ENCODE measurements at places on chromosomes 7 and 10.

GRCh38 chr7:4021413-4021812, 660.7 kb upstream of the FOXK1 start:
- no peak for DNase-seq

- DNase-seq, result no peak
Measured at GRCh38 chr10:866577-866941, 64.9 kb downstream of the LARP4B start.

DNA sequence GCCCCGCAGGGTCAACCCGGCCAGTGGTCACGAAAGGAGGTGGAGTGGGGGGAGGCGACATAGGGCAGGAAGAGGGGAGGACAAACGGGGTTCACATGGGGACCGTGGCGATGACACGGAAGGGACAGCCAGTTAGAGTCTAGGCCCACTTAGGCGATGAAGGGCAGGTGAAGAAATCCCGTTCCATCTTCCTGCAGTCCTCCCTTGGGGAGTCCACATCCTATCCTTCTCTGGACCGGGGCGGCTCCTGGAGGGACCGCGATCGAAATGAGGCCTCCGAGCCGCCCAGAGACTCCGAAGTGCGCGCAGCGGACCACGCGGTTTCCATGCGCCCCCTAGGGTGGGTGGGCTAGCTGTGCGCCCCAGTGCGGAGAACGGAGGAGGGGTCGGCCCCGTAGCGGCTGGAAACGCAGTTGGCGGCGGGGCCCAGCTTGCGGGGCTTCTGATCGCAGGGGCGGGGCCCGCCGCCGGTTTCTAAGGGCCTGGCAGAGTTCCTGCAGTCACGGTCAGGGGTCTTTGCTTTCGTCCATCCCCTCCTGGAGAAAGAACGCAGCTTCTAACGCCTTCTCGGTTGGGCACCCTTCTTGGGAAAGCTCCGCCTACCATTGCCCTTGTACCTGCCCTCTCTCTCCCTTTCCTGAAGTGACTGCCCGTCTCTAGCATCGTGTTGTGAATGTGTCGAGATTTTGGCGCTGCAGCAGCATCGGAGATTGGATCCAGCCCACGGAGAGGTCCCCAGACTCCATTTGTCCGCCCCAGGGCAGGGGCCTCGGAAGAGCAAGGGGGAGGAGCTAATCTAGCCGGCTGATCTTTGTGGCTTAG, 17.9 kb upstream of the TMEM225B start:
- peak; percentile 52 for DNase-seq

GRCh38 chr10:11742009-11742778, at the start of gene ECHDC3:
Gene ECHDC3, plus strand, starts transcription at chr10:11742382. Its CDS starts 195 bp downstream, at chr10:11742577.
- no peak for DNase-seq

DNA sequence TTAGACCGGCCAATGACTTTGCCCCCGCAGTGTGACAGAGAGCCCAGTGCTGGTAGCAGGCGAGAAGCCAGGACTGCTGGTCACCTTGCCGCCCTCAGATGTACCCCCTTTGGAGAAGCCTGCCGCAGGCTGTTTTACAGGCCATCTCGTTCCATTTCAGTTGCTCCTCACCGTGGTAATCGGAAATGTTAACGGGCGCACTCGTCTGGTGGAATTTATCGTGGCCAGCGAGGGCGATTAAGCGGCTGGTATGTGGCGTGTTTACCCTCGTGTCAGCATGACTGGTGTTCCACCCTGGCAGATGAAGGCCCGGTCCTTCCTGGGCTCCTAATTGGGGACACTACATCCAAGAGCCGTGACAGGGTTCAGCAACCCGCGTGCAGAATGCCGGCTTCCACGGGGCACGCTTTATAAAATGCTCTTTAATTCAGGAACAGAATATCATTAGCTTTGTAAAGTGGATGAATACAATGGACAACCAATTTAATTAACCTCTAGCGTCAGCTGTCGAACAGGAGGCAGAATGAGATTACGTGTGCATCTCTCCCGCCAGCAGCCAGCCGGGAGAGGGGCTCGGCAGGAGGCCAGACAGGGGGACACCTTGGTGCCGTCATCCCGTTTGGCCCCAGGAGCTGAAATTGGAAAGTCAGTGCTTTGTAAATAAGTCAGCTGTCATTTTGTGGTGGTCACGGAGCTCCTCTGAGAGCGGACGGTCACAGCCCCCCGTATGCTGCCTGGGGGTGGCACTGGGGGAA, 108.3 kb downstream of the NKX6-2 start:
- DNase-seq, result no peak

DNA sequence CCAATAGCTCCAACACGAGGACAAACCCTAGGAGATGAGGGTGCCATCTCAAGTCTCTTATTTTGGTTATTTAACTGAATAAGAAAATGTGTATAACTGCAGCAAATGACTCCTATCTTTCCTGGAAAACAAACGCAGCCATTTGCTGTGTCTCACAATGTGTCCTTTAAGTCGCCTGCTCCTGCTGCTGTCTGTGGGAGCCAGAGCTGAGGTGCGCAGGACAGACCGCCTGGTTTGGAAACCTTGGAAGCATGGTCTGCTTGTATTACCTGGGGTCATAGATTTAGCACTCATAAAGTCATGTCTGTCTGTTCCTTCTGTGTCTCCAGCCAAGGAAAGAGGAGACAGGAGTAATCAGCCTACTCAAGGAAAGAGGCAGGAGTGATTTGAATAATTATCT, 760.2 kb downstream of the GRID1 start:
- DNase-seq, result no peak

DNA sequence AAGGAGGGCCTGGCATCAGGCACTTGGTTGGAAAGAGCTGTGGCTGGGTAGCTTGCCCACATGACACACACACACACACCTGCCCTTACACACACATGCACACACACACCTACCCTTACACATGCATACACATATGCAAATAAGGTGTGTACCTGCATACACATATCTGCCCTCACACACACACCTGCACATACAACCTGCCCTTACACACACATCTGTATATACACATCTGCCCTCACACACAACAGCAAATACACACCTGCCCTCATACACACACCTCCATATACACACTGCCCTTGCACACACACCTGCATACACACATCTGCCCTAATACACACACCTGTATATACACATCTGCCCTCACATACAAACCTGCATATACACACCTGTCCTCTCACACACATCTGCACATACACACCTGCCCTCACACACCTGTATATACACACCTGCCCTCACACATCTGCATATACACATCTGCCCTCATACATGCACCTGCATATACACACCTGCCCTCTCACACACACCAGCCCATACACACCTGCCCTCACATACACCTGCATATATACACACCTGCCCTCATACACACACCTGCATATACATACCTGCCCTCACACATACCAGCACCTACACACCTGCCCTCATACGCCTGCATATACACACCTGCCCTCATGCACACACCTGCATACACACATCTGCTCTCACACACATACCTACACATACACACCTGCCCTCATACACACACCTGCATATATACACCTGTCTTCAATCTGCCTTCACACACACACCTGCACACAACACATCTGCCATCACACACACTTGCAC, 82.9 kb downstream of the GRID1 start:
- no peak for DNase-seq

- no peak for DNase-seq
Measured at GRCh38 chr7:79317728-79318127, 135.7 kb downstream of the MAGI2 start.

DNA sequence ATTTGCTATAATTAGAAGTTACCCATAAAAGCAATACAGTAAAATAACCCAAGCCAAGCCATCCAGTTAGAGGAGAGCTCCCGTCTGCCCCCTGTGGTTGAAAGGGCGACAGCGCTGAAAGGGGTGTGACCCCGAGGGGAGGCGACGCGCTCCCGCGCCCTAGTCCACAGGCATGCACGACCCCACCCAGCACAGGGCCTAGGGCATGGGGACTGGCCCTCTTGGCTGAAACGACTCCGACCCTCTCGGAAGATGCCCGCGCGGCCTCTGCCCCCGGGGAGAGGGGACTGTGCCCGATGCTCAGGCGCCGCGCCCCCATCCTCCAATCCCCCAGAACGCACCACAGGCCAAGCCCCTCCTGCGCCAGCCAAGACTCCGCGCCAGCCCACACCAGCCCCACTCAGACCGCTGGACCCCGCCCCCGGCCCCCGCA, 64.0 kb downstream of the CSGALNACT2 start:
- DNase-seq, result no peak

GRCh38 chr7:128019288-128019687, 11.9 kb downstream of the LRRC4 start:
- no peak for DNase-seq

- no peak for DNase-seq
Measured at GRCh38 chr7:93156884-93157283, 8.7 kb upstream of the SAMD9L start.

GRCh38 chr10:97353945-97354344, 19.4 kb upstream of the FRAT2 start:
- DNase-seq, result no peak

GRCh38 chr7:114158275-114158674, 239.5 kb upstream of the PPP1R3A start:
- no peak for DNase-seq

DNA sequence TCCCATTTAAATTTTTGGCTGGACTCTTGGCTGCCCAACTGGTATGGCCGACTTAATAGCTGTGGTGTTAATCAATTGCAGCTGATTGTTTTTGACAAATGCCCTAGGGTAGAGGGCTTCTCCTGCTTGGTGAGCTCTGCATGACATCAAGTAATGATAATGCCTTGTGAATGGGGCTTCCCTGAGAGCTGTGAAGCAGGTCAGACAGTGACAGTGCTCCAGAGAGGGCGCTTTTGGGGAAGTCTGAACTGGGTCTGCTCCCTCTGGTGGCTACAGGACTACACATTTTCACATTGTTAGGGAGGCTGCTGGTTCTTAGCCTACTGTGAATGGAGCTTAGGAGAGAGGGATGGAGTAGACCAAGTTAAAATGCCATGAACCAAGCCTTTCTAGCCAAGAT, 98.8 kb downstream of the SDK1 start:
- no peak for DNase-seq

DNA sequence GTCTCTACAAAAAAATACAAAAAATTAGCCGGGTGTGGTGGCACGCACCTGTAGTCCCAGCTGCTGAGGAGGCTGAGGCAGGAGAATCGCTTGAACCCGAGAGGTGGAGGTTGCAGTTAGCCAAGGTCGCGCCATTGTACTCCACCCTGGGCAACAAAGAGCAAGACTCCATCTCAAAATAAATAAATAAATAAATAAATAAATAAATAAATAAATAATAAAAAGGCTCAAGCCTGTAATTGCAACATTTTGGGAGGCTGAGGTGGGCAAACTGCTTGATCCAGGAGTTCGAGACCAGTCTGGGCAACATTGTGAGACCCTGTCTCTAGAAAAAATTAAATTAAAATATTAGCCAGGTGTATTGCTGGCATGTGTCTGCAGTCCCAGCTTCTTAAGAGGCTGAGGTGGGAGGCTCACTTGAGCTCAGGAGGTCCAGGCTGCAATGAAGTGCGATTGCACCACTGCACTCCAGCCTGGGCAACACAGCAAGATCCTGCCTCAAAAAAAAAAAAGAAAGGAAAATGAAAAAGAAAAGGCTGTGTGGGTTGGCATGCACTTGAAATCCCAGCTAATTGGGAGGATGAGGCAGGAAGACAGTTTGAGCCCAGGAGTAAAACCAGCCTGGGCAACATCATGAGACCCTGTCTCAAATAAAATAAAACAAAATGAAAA, 27.6 kb upstream of the SRGN start:
- no peak for DNase-seq

DNA sequence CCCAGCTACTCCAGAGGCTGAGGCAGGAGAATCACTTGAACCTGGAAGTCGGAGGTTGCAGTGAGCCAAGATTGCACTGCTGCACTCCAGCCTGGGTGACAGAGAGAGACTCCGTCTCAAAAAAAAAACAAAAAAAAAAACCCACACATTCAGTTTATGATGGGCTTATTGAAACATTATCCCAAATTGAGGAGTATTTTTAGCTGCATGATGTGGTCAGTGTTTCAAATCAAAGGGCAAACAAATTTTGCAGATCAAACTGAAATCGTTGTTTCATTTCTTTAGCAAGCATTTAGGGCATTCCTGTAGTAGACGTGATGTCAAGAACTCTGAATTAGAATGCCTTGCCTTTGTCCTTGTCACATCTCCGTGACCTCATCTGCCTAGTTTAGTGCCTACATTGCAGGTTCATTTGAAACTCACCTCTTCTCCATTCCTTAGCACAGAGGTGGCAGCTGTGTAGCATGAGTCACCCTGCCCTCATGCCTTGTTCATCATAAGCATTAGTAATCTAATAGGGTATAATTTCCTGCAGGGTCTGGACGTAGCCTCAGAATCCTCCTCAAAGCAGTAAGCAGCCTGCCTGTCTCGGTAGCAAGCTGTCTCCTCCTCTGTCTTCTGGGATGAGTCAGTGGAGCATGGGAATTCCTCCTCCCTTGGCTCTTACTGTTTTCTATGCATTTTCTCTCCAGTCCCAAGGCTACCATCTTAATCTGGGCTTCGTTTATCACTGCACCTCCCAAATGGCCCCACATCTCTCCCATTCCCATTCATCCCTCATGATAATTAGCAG, 73.8 kb downstream of the CUL1 start:
- DNase-seq, result no peak

DNA sequence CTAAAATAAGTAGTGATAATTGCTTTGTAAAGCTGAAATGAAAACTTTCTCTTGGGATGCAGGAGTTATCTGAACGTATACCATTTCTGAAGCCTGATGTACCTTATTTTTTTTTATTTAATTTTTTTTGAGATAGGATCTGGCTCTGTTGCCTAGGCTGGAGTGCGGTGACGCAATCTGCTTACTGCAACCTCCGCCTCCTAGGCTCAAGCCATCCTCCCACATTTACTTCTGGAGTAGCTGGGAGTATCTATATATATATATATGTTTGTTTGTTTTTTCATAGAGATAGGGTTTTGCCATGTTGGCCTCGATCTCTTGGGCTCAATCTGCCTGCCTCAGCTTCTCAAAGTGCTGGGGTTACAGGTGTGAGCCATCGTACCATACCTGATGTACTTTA, 2.4 kb downstream of the PMPCB start:
- no peak for DNase-seq

DNA sequence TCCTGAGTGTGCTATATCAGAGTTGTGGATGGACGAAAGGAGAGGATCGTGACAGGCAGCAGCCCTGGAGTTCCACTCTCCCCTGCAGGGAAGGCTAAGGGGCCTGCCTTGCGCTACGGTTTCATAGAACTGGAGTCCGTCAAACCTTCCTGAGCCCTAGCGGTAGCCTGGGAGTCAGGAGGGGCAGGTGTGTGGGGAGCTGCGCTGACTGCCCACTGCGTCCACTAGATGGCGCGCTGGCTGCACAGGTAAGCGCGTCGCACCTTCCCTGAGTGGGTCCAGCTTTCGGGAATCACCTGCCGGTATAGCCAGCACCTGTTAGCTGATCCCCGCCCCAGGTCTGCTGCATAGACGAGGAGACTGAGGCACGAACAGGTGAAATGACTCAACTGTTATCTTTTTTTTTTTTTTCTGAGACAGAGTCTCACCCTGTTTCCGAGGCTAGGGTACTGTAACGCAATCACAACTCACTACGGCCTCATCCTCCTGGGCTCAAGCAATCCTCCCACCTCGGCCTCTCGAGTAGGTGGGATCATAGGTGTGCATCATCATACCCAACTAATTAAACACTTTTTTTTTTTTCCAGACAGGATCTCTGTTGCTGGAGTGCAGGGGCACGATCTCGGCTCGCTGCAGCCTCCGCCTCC, 20.2 kb upstream of the BAIAP2L1 start:
- DNase-seq, result peak; percentile 69
